ENCODE measurements at places on chromosomes 16 and 17.

DNA sequence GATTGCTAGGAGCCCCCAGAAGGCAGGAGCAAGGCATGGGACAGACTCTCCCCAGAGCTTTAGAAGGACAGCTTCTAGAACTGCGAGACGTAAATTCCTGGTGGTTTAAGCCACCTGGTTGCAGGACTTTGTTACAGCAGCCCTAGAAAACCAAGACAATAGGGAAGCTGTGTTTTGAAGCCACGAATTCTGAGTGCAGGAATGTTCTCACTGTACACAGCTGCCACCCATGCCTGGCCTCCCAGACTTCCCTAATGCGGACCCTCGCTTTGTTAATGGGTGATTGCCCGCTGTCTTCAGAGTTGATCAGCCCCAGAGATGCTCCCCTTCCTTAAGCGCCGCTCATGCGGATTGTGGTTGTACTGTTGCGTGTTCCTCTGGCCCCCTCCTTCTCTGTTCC lies 177.1 kb downstream of the MSI2 start:
- DNase-seq, result no peak

DNA sequence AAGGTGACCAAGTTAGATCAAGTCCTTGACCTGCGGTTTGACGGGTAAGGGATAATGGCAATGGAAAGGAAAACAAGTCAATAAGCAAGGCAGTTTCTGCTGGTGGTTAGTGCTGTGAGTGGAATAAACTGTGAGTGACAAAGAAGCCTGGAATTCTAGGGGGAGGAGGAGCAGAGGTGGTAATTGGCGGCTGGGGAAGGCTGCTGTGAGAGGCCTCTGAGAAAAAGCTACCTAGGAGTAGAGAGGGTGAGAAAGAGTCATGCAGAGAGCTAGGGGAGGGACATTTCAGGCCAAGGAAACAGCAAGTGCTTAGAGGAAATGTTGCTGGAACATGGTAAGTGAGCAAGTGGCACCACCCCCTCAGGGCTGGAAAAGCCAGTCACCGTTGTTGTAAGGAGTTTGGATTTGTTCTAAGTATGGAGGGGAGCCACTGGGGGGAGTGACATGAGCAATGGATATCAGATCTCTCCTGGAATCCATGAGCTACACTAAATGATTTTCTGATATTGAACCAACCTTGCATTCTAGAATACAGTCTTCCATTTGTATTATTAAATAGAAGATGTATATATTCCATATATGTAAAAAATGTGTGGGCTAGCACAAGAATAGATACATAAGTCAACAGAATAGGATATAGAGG lies 6.7 kb downstream of the NLRC3 start:
- no peak for DNase-seq

DNA sequence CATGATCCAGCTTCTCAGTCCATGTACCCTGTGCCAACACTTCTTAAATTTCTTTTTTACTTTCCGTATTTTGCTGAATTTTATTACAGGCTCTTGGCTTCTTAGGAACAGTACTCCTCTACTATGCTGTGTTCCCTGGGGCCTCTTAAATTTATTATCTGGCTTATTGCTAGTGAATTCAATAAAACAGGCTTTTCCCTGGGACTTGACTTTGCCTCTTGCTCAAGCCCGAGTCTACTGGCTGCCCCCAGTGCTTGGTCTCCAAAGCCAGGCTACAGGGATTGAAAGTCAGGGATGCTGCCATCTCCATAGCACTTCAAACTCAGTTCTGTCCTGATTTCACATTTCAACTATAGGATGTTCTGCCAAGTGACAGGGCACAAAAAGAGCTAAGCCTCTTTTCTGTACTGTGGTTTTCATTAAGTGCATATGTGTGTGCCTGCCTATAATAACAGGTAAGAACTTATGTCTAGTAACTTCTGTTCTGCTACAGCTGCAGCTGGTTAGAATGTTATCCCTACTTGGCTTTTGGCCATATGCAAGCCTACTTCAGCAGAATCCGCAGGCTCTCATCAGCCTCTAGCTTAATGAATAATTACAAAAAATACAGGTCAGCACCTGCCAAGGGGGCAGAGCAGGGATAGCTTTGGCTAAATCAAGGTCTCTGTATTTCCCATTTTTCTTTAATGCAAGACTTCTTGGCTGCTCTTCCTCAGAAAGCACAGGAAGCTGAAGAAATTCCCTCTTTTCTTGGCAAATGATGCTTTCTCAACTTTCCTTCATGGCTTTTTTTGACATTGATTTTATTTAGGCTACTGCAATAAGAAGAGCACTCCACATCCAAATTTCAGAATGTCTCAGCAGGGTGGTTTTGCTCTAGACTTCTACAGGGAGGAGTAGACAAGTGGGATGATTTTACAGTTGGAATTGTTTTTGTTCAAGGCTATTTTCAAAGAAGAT lies 8.2 kb downstream of the FAM20A start:
- no peak for DNase-seq

GRCh38 chr16:17469011-17469740 lies 1.6 kb downstream of the XYLT1 start:
- peak; percentile 28 for DNase-seq

- no peak for DNase-seq
These were observed 41.5 kb downstream of the SPACA3 start for GRCh38 chr17:33033176-33033575.

- no peak for DNase-seq
These were observed 82.7 kb downstream of the MAP2K6 start for GRCh38 chr17:69497161-69497560.

DNA sequence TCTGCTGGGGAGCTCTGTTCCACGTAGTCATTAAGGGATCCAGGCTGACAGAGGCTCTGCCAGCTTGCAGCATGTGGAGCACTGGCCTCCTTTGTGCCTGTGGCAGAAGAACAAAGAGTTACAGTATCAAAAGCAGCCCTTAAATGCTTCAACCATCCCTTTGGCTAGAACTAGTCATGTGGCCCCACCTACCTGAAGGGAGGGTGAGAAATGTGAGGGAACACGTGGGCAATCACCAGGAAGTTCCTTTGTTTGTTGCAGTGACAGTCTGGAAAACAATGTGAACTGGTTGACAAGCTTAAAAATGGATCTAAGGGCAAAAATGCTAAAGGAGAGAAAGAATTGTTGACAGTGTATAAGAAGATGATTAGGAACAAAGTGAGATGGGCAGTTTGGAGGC lies 290.4 kb upstream of the HSBP1 start:
- no peak for DNase-seq
